ENCODE measurements at places on chromosomes 3 and 15.

DNA sequence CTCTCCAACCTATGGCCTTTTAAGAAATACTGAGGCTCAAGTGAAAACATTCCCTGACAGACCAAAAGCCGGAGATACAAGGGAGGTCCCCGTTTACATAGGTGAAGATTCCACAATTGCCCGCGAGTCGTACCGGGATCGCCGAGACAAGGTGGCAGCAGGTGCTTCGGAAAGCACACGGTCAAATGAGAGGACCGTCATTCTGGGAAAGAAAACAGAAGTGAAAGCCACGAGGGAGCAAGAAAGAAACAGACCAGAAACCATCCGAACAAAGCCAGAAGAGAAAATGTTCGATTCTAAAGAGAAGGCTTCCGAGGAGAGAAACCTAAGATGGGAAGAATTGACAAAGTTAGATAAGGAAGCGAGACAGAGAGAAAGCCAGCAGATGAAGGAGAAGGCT lies 24.8 kb downstream of the SYNM start:
- DNase-seq = no peak

DNA sequence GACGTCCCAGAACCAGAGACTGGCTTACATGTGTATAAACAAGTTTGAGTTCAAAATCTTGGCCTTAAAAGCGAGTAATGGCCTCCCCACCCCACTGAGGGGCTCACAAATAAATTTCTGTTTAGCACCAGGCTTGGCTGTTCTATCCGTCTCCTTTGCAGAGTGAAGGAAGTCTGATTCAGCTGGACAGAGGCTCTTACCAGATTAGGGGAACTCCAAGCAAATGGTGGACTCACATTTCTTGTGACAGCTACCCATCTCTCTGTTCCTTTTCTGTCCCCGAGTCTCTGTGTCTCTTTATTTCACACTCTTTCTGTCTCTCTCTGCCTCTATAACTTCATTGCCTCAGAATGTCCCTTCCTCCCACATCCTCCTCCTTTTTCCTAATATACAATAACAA lies 62.7 kb downstream of the DGKG start:
- no peak for DNase-seq

GRCh38 chr3:160127308-160127707 lies 97.9 kb upstream of the C3orf80 start:
- no peak for DNase-seq

- DNase-seq = no peak
These were observed 4.2 kb downstream of the RARB start for GRCh38 chr3:25432176-25432720.

- DNase-seq = no peak
These were observed 271.5 kb upstream of the DCBLD2 start for GRCh38 chr3:99172736-99173657.

GRCh38 chr15:48963524-48964113 lies at the start of gene SHC4:
SHC4 (minus strand) TSS chr15:48963919; CDS start chr15:48963015, 904 bp downstream.
- DNase-seq = peak; percentile 77

DNA sequence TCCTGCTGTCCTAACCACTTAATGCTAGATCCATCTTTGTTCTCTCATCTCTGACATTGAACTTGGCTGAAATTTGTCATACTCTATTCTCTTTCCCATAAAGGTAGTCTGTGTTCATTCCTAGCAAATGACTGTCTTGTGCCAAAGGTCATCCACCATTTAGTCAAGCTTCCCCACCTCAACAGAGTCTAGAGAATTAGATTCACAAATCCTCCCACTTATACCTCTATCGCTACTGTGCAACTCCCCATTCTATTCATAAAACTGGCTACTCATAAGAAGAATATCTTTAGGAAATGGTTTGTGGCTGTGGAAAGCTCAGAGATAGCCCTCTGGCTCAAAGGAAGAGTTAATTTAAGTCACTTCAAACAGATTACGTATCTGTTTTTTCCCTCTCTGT lies 59.7 kb upstream of the MBNL1 start:
- no peak for DNase-seq

DNA sequence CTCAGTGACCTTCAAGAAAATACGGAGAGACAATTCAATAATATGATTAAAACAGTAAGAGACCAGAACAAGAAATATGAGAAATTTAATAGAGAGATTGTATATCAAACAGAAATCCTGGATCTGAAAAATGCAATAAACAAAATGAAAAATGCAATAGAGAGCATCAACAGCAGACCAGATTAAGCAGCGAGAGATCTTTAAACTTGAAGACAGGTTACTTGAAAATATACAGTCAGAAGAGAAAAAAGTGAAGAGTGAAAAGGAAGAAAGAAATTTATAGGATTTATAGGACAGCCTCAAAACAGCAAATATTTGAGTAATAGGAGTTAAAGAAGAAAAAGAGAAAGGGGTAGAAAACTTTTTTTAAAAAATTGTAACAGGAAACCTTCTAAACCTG lies 813.9 kb upstream of the GRM7 start:
- no peak for DNase-seq

DNA sequence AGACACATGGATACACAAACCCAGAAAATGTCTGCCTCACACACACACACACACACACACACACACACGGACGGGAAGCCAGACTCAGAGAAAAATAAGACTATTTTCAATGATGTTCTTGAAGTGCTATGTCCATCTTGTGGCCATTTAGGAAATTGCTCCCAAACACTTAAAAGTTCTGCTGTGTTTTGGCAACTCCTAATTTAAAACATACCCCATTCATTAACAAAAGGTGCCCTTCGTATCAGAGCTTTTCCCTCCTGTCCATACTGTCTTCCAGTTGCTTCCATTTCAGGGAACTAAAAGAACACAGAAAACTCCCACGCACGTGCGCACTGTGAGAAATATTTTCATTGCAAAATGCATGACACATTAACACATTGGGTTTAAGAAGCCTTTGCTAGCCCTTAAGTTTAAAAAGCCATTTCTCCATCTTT lies 44.6 kb downstream of the SLC12A1 start:
- DNase-seq = no peak

DNA sequence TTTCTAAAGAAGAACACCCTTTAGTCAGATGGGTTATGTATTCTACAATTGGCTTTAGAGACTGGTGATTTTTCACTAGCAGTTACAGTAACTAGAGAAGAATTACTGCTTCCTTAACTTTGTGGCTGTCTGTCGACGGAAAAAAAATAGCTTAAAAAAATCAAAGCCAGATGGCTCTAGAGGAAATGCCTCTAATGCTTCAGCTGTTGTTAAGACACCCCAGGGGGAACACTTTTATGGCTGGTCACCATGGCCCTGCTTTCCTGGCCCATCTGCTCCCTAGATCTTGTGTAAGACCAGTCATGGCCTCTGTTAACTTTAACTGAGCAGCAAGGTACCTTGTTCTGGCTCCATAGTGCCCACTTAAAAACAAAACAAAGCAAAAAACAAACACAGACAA lies 198.6 kb upstream of the PLSCR5 start:
- DNase-seq = no peak

GRCh38 chr15:80447077-80447476 lies 42.9 kb downstream of the ARNT2 start:
- no peak for DNase-seq

- no peak for DNase-seq
These were observed 324.1 kb upstream of the RASGRP1 start for GRCh38 chr15:38888701-38889221.

- no peak for DNase-seq
These were observed 68.8 kb upstream of the DLG1 start for GRCh38 chr3:197367081-197367780.

DNA sequence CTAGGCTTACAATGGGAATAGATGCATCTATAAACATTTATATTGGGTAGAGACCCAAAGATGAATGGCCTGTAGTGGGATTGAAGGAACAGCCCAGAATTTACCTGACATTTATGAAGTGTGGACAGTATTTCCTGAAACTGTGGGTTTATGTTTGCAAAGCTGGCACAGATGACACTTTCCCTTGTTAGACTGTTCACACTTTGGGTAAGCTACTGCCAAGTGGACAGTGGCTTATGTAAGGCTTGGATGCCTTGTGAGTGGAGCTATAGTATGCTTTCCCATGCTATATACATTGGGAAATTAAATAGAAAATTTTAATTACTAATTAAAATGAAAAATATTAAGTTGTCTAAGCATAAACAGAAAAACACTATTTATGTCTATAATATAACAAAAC lies 48.5 kb downstream of the STARD9 start:
- no peak for DNase-seq

DNA sequence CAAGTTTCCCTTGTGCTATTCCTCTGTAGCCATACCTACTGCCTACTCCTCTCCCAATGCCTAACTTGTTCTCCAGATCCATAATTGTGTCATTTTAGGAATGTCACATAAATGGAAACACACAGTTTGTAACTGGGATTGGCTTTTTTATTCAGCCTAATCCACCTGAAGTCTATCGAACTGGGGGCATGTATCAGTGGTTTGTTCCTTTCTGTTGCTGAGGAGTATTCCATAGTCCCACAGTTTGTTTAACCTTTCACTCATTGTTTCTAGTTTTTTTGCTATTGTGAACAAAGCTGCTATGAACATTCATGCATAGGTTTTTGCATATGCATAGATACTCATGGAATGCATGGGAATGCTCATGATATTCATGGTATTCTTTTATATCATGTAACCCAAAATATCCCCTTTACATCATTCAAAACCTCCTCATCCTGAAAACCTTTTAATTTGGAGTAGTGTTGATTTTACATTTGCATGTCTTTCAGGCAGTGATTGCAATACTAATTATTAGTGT lies 25.9 kb upstream of the LRRC34 start:
- DNase-seq = no peak

DNA sequence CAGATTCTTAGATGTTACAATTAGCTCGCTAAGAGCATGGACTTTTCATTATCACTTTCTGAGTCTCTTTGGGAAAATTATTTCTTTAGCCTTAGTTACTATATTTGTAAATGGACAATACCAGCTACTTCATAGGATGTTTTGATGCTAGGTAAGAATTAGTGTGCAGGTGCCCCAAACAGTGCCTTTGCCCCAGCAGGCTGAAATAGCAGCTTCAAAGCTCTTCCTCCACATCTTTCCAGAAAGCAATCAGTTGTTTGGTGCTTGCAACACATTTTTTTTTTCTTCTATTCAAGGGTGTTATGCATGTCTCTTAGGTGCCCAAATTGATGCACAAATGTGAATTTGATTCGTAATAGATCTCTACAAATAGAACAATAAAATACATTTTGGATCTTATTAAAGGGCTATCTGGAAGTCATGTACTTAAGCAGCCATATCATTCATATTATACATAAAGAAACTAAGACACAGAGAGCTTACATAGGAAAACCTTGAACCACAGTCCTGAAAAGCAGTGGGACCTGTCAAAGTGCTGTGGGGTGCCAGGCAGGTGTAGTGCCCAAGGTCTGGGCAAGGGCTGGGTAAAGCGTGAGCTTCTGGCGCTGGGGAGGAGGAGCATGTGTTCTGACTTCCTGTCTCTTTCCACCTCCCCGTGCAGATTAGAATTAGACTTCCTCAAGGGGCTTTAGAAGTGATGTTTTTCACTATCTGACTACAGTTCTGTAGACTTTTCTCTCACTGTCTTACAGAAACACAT lies 62.9 kb downstream of the FNDC3B start:
- no peak for DNase-seq

DNA sequence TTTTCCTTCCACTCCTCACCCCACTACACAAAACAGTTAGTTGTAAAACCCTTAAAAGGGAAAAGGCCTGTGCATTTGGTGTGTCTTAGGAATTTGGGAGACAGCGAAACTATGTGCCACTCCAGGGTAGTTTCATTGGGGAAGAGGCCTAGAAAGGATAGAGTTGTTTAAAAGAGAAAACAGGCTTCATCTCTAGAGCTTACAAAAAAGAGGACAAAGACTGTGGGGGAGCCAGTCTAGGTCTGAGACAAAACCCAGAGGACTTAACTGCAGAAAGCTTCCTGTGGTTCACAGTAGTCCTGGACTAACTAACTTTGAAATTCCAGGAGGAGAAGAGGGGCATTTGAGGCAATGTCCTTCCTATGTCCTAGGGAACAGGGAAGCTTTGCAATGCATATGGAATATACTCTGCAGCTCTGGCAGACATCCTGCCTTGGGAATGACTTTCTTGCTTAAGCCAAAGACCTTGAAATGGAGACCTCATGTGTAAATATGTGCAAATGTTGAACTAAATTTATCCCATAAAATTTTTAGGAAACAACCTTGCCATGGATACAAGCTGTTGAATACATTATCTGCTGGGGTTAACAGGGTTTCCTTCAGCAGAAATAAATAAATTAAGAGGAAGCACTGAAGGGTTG lies 159.4 kb downstream of the LSAMP start:
- no peak for DNase-seq

DNA sequence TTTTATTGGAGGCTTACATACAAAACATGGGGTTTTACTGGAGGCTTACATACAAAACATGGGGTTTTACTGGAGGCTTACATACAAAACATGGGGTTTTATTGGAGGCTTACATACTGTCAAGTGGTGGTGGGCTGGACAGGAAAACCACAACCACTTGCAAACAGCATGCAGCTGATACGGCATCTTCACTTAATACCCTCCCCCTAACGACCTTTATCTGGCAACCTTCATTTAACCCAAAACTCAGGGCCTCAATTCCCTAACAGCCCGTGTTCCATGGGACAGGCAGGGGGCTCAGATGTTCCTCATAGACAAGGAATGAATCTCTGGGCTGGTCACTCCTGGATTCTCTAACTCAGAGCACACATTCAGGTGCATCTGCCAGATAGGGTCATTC lies 137.1 kb downstream of the CD47 start:
- no peak for DNase-seq

DNA sequence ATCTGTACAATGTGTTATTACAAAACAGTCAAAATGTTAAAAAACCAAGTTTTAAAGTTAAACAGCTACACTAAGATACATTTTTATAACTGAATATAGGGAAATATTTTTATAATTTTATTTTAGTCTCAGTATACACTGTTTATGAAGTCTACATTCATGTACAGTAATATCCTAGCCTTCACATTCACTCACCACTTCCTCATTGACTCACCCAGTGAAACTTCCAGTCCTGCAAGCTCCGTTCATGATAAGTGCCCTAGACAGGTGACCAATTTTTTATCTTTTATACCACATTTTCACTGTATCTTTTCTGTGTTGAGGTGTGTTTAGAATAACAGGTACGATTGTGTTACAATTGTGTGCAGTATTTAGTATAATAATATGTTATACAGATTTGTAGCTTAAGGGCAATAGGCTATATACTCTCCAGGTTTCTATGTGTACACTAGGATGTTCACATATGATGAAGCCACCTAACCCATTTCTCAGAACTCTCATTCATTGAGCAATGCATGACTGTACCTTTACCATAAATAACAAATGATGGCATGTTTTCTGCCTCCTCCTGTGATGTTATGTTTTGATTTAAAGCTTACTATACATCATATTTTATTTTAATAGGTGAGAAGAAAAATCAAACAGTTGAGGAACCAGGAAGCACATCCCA lies 388.4 kb upstream of the NDN start:
- no peak for DNase-seq

DNA sequence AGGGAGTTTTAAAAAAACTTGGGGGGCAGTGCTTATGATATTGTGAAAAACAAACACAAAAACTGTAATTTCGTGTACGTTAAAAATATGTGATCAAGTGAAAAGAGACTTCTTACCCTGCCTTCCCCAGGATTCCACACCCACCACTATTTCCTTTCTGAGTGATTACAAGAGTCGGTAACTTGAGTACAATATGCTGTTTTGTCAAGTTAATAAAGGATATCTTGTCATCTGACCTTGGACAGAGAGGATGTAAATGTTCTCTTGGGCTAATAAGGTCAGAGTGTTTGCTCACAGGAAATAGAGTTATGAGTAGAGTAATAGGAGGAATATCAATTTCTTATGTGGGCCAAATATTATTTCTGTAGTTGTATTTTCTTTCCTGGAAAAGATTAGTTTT lies 68.1 kb downstream of the NOX5 start:
- no peak for DNase-seq

GRCh38 chr3:160950542-160950941 lies 154.6 kb downstream of the B3GALNT1 start:
- DNase-seq = no peak

- DNase-seq = no peak
These were observed 33.6 kb downstream of the MORF4L1 start for GRCh38 chr15:78906316-78906620.

All from Right ventricle myocardium inferior (tissue), 1 donor.